ENCODE measurements at places on chromosomes 16 and 17. TPM values are rescaled to one million over a fixed set of nuclear protein-coding genes. Genes with fewer than 3 reads are reported as not detected.

DNA sequence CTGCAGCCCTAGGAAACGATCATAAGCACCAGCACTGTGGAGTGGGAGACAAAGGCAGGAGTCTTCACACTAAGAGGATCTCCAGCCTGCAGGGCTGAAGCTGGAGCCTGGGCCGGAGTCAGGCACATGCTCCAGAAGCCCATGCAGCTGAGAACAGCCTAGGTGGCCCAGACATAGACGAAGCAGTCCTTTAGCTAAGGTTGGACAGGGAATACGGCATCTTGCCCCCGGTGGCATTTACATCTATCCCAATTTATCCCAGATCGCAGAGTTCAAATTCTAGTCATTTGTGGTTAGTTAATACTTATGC, 13.9 kb downstream of the TSPOAP1 start:
- DNase-seq, result no peak

- peak; percentile 67 for DNase-seq
Observed at GRCh38 chr16:85717393-85718152, 28.8 kb upstream of the GINS2 start.

- no peak for DNase-seq
Observed at GRCh38 chr17:44960691-44961090, 7.4 kb downstream of the C1QL1 start.

DNA sequence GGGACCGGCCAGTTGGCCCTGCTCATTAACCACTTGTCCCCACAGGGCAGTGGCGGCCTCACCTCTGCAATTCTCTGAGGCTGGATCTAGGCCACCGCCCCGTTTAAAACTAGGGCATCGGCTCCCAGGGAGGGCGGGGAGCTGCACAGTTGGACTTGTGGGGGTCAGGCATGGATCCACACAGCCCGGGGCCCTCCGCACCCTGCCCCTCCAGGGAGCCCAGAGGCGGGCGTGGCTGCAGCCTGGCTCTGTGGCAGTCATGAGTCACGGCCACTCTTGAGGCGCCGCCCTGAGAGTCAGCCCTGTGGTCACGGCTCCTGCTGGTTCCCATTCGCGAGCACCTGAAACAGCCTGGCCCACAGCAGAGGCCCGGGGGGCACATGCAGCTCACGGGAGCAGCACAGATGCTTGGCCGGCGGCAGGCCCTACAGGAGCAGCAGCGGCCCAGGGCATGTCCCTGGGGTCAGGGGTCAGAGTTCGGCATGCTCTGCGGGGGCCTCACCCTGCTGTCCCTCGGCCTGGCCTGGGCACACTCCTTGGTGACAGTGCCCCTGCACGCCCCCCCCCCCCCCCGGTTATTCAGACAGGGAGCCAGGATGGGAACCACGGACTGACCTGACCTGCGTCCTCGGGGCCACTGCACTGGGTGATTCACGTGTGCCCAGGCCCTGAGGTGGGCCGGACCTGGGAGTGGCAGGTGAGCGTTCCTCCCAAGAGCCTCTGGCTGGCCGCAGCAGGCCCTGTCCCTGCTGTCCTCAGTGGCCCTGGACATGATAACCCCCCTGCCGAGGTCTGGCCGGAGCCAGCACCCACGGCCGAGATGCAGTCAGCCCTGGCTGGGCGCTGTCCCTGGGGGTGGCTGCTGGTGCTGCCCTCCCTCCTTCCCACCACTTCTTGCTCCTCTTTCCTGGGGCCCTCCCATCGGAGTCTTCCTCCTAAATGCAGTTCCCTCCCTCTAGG, 8.2 kb downstream of the CAPN15 start:
- peak; percentile 74 for DNase-seq

DNA sequence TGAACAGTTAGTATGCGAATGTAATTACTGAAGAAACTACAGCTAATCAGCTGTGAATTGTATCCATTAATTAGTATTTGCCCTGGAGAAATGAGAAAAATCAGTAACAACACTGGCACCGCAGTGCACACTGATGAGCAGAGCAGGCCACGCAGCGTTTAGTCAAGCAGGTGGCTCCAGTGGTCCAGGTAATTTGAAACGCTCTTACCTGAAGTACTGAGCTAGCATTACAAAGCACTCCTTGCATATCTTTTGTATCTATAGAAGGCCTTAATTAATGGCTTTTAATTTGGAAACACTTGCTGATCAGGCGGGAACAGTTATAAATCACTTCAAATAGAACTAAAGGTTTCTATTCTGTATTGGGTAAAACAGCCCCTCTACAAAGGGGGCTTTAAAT, 76.4 kb downstream of the TOX3 start:
- DNase-seq, result no peak

ASIC2 gene
- total RNA-seq, result not detected

DNA sequence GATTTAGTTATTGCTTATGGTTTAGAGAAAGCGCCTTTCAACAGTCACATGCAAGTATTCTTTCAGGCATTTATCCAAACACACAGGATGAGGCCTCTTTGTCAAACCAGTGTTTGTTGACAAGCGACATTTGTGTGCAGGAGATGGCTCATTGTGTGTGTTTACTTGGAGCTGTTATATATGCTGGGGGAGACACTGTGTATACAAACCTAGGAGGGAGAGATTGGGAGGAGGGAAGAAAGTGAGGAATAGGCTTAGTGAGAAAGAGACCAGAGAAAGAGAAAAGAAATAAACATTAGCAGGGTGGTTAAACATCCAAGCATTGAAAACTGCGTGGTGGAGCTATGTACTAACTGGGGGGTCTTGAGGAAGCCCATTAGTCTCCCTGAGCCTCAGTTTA, 437.6 kb downstream of the MAF start:
- DNase-seq, result no peak

ZC3H18 gene
- 12.6 TPM for total RNA-seq

CFAP119 gene
- total RNA-seq, result 3.2 TPM

Measured in fibroblast of villous mesenchyme (primary cell).